ENCODE measurements at places on chromosomes 7 and 10.

DNA sequence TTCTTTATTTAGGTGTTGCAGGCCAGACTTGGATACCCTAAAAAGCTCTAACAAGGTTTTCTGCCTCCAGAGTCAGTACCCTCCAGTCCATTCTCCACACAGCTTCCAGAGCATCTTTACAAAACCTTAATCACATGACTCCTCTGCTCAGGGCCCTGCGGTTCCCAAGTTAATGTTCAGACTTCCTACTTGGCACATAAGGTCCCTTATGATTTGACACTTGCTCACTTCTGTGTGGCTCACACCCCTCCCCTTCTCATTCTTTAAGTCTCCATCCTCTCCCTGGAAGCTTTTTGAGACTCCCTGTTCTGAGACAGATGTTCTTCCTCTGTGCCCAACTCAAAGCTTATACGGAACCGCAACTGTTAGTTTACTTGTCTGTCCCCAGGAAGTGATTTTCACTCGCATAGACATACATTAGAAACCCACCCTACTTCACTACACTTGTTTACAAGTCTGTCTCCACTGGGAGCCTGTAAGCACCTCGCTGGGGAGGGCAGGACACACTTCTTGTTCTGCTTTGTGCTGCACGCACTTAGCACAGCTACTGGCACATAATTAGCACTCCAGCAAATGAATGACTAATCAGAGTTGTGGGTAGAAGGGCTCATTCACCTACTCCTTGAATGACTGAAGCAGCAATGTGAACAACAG lies 154.3 kb upstream of the LAMB4 start:
- no peak for DNase-seq

DNA sequence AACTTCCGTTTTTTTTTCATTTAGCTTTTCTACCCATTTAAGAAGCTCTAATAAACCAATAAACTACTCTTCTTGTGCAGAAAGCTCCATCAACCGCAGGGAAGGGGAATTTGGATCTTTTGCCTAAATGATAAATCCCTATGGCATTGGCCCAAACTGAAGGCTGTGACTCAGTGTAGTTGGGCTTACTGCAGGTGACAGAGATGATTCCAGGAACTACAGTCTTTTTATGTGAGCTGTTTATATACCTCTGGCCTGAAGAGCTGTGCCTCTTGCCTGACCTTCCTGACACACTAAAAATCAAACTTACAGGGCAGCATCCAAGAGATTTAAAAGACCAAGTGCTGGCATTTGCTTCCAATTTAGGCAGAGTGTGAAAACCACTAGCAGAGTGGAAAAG lies 25.2 kb downstream of the ABCB1 start:
- DNase-seq = no peak

GRCh38 chr7:101422356-101423195 lies 59.9 kb downstream of the COL26A1 start:
- no peak for DNase-seq

DNA sequence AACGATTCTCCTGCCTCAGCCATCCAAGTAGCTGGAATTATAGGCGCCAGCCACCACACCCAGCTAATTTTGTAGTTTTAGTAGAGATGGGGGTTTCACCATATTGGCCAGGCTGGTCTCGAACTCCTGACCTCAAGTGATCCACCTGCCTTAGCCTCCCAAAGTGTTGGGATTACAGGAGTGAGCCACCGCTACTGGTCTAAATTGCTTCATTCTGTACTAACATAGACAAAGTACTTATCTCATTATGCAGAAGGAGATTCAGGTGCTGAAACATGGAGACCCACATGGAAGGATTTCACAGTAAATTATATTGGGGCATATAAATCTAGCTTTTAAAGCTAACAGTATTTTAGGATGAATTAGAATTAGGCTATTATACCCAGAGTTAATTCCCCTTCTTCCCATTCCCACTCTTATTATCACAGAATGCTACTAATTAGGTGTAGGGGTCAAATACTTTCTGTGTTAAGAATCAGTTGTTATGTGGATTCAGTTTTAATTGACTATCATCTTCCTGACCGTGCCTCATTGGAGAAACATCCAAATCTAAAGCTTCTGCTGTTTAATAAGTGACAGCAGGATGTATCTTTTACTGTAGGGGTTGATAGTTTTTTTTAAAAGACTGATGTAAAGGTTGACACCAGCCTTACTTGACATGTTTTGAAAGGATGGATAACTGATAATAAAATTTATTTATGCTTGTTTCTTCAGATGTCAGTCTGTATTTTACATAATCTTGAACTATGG lies 27.2 kb downstream of the ADK start:
- DNase-seq = no peak

Measured in AG04449 (cell line).